ENCODE measurements at places on chromosomes 12 and 14.

DNA sequence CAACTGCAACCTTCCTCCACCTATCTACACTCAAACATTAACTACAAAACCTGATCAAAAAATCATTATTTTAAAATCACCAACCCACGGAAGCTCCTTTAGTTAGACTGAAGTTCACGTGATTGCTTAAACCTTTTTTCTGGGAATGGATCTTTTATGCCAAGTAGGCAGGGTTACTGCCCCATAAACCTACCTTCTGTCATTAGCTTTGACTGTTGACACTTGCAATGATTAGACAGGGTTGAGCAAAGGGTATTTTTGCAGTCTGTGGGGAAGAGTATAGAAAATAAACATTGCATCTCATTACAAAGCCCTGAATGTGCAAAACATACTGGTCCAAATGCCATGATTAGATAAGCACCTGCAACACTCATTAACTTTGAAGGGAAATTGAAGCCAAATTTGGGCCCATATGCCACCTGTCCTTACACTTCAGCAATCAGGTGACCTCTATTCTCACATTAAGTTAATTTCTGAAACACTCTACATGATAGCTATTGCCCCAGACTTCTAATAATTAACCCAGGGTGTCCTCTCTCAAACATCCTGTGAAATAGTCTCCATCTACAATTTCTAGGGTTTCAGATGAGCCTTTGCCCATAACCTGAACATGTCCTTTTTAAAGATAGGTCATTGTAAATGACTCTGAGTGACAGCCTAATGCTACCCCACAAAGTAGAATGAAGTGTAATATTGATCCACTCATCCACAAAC lies 156.0 kb upstream of the PLEKHG7 start:
- no peak for DNase-seq

DNA sequence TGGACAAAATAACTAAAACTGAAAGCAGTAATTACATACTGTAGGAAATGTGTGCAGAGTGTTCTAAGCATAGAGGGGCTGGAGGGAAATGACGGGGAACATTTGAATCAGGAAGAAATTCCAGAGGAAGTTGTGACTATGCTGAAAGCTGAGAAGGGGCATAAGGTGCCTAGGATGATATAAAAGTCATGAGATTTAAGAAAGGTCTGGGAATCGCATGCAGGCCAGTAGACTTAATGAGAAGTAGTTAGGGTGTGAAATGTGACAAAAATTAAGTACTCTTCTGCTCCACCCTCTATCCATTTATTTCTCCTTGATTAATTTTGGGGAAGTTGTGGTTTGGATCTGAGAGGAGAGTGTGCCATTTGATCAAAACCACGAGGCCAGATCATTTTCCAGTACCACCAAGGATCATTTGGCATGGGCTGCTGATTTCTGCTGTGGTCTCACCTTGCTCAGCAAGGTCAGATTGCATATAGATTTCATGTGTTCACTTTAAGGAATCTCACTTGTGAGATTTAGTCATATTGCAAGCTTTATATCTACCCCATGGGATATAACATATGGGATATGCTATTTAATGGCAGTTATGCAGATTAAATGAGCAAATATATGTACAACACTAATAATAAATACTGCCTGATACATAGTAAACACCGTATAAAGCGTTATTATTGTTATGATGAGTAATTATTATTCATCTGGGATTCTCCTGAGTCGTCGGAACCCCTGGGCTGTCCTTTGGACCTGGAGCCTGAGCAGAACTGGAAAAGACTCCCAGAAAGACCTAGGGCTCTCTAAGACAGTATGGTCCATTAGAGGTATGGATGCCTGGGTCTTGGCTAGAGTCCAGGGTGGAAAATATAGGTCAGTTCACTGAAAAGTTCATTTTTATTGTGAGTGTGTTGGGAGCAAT lies 72.3 kb downstream of the SRGAP1 start:
- no peak for DNase-seq

DNA sequence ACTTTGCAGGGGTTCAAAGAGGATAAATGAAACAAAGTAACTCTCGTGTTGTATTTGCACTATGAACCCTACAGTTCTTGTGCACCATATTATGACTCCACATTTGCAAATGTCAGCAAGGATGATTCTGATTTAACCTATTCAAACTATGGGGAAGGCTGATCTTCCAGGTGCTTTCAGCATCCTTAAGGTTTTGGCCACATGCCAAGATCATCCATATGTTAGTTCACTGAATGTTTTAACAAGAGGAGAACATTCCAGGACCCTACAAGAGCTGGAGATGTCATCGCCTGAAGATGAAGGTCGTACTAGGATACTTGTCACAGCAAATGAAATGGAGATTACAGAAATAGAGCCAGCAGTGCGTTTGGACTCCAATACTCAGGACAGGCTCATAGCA lies 114.2 kb downstream of the DHRS2 start:
- DNase-seq = no peak

GRCh38 chr14:98999901-99000300 lies 272.1 kb downstream of the BCL11B start:
- no peak for DNase-seq

DNA sequence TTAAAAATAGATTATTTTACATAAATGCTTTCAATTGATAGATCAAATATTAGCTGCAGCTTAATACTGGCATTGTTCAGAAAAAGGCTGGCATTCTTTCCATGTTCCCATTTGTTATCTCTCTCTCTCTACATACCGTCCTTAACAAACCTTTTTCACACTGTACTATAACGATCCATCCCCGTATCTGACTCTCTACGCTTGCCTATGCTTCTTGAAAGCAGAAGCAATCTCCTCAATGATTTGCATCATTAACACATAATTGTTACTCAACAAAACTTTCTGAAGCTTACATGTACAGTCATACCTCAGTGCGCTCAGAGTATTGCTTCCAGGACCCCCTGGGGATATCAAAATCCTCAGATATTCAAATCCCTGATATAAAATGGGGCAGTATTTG lies 89.7 kb downstream of the TMTC1 start:
- no peak for DNase-seq

- DNase-seq = no peak
Measured at GRCh38 chr14:61417141-61417540, 95.8 kb downstream of the PRKCH start.

GRCh38 chr12:71846322-71846940 lies 6.9 kb downstream of the TBC1D15 start:
- no peak for DNase-seq
